ENCODE measurements at places on chromosomes 1 and 21.

DNA sequence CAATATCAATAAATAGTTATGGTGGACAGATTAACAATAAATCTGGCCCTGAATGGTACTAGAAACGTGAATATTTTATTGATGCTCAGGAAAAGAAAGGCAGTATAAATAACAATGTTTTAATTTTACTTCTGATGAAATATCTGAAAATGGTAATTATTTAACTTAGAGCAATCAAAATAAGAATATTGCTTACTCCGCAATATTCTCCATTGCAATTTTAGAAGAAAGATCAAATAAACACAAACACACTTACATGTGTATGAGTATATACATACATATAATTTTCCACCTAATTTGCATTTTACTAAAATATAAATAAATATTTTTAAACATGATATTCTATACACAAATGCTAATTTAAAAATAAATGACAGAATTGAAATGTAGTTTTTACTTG is 1130.5 kb downstream of the NCAM2 start:
- no peak for DNase-seq

- DNase-seq: no peak
Measured at GRCh38 chr1:29234471-29234870, 1.9 kb upstream of the PTPRU start.

DNA sequence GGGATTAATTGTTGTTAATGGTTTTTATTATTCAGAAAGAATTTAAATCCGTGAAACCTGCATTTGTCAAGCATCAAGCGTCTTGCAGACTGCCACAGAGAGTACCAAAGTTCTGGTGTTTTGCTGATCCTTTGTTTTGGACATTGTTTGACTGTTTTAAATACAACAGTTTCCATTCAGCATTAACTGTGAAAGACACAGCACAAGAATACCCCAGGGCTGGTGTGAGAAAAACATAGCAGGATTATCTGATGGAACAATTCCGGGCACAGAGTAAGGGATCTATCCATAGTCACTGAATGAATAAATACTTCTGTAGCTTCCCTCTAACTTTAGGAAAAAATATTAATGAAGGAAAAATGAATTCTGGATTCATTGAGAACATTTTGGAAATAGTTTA is 202.3 kb downstream of the LTN1 start:
- no peak for DNase-seq

DNA sequence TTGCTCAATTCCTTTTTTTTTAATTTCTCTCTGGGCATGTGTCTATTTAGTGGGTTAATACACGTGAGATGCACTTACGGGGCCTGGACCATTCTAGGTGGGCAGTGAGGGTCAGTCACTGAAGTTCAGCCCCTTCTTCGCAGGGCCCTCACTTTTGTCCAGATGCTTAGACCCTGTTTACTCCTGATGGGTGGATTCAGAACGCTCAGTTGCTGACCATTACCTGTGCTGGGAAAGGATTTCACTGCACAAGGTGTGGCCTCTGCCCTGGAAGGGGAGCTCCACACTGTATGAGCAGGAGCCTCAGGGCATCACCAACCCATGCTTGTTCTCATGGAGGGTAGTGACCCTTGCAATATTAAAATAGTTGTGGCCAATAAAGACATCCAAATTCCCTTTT is 4.5 kb downstream of the PRAMEF12 start:
- DNase-seq: no peak

GRCh38 chr1:117120774-117121588 is 568 bp downstream of the TRIM45 start:
- DNase-seq: no peak

GRCh38 chr1:156492591-156493080 is 7.9 kb downstream of the MEF2D start:
- DNase-seq: no peak

GRCh38 chr1:83900524-83900923 is 98.4 kb downstream of the TTLL7 start:
- DNase-seq: no peak

- DNase-seq: no peak
Measured at GRCh38 chr21:10521091-10521598, at the start of gene TPTE. Gene TPTE (plus strand): TSS chr21:10521583. CDS start chr21:10538724, 17,141 bp downstream.

- peak; percentile 31 for DNase-seq
Measured at GRCh38 chr1:9687120-9687873, 35.8 kb downstream of the PIK3CD start.

- no peak for DNase-seq
Measured at GRCh38 chr1:113307771-113308445, 82.4 kb upstream of the MAGI3 start.

DNA sequence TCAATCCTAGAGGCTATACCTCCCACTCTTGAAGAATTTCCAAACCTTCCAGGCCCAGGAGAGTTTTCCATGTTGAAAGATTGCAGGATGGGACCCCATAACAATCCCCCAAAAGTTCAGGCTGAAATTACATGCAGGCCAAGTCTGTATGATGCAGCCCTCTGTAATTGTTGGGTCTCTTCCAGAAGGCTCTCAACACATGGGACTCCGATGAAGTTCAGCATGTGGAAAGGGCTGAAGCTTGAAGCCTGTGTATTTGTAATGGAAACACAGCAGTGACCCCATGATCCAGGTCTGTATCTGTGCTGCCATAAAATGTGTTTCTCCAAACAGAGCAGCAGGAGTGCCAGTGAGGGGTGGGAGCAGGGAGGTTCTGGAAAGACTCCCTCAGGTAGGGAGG is 202.5 kb upstream of the LYPLAL1 start:
- DNase-seq: no peak

- no peak for DNase-seq
Measured at GRCh38 chr1:214897581-214897980, 185.0 kb upstream of the KCNK2 start.

- no peak for DNase-seq
Measured at GRCh38 chr1:20534659-20535417, 17.5 kb upstream of the FAM43B start.

- no peak for DNase-seq
Measured at GRCh38 chr1:52102336-52103013, 39.4 kb upstream of the ZFYVE9 start.

GRCh38 chr1:71193153-71193552 is 112.3 kb upstream of the ZRANB2 start:
- DNase-seq: no peak

GRCh38 chr1:239914751-239915231 is 176.9 kb upstream of the FMN2 start:
- DNase-seq: no peak

DNA sequence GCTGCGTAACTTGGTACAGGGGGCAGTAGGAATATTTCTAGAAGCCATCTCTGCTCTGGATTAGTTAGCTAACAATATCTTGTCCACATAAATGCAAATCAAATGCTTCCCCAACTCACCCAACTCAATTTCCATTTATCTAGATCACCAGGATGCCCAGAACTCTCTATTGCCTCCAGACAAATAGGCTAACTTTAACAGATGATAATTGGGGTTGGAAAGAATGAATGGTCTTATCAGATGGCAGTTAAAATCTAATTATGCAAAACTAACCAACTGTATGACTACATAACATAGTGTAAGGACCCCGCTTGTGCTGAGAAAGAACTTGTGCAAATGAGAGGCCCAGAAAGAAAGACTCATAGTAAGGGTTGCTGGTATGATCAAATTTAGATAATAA is 1024.8 kb downstream of the PLA2G4A start:
- DNase-seq: peak; percentile 96

GRCh38 chr1:153490272-153491051 is 30.0 kb upstream of the S100A7 start:
- no peak for DNase-seq

DNA sequence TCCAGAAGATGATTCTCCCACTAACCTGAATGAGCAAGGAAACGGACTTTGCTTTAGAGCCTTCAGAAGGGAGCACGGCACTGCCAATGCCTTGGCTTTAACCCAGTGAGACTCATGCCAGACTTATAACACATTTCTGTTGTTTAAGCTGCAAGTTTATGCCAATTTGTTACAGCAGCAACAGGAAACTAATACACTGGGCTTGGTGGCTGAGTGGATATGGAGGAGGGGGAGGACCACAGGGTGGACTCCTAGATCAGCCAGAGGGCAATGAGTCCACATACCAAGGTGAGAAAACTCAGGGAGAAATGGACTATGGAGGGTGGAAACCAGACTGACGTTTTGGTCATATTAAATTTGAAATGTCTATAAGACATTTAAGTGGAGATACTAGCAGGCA is 156.2 kb upstream of the KCNJ6 start:
- DNase-seq: no peak

DNA sequence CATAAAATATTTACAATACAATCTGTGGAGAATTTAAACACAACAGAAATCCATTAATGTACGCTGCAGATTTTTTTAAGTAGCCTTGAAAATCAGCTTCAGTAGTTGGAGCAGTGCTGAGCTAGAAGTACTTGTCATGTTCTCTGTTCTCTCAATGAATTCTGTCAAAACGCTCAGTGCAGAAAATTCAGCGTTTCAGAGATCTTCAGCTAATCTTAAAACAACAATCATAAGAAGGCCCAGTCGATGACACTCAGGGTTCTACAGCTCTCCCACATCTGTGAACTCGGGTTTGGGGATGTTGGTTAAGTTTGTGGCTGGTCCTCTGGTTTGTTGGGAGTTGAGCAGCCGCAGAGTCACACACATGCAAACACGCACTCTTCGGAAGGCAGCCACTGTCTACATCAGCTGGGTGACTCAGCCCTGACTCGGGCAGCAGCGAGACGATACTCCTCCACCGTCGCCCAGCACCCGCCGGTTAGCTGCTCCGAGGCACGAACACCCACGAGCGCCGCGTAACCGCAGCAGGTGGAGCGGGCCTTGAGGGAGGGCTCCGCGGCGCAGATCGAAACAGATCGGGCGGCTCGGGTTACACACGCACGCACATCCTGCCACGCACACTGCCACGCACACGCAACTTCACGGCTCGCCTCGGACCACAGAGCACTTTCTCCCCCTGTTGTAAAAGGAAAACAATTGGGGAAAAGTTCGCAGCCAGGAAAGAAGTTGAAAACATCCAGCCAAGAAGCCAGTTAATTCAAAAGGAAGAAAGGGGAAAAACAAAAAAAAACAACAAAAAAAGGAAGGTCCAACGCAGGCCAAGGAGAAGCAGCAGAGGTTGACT is 161.2 kb downstream of the RUNX1 start:
- DNase-seq: peak; percentile 28

- no peak for DNase-seq
Measured at GRCh38 chr1:93079685-93080141, 630 bp downstream of the MTF2 start.

GRCh38 chr1:41918450-41919043 is at the start of gene HIVEP3:
Gene HIVEP3 (minus strand): TSS chr1:41918922.
- DNase-seq: no peak

DNA sequence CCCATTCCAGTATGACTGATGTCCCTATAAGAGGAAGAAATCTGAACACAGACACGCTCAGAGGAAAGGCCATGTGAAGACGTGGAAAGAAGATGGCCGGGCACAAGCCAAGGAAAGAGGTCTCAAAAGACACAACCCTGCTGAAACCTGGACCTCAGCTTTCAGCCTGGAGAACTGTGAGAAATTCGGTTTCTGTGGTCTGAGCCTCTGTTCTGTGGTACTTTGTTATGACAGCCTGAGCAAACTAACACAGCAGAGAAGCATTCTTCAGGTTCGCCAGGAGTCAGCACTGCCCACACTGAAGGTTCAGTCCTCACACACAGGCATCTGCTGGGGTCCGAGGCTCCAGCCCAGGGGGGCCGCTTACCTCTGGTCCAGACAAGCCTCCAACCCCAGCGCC is 37.7 kb downstream of the SEC16B start:
- no peak for DNase-seq

DNA sequence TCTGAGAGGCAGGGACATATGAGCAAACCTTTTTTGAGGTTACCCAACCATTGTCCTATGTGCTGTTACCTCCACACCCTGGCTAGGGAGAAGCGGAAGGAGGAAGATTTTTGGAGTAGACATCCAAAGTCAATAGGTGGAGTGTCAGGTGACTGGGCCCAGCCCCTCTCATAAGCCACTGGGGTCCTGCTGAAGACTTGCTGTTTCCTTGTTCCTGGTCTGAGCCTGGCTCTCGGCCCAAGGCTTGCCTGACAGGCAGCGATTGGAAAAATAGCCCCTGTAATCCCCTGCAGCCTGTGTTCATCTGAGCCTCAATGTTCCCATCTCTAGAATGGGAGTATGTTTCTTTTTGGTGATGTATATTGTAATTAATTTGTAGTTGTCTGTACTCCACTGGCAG is 6.9 kb upstream of the PIGR start:
- DNase-seq: no peak

GRCh38 chr1:85448358-85448757 is 16.6 kb downstream of the DDAH1 start:
- no peak for DNase-seq

- DNase-seq: no peak
Measured at GRCh38 chr1:215517441-215517891, 49.6 kb upstream of the KCTD3 start.

DNA sequence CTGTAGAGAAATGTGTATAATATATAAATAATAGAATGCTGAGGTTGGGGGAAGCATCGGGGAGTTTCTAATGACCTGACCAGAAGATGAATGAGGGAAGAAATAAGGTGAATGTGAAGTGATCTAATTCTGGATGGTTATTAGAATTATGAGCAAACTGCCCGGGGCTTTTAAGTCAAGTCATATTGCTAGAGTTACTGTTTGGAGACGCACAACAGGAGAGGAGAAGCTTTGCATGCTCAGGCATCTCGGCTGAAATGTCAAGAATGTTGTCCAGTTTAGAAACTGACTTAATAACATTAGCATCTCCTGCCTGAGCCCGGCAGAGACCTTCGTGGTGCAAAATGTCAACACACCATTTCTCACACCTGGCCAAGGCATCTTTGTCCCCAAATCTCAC is 119.1 kb downstream of the RRAGC start:
- DNase-seq: no peak

DNA sequence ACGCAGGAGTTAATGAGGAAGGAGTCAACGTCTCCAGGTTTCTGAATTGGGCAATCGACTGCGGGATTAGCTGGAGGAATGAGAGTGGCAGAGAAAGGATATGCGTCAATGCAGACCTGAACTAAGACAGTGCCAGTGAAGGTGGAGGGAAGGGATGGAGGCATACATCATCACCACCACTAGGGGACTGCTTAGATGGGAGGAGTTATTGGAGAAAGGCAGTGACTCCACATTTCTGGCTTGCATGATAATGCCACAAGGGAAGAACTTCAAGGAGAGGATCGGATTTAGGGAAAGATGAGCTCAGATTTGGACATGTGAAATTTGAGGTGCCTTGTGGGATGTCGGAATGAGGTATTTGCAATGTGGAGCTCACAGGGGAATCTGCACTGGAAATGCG is 17.5 kb downstream of the VASH2 start:
- DNase-seq: no peak

- no peak for DNase-seq
Measured at GRCh38 chr1:30138891-30139290, 584.5 kb downstream of the MATN1 start.

GRCh38 chr1:71572038-71572437 is 491.2 kb upstream of the ZRANB2 start:
- no peak for DNase-seq

- DNase-seq: no peak
Measured at GRCh38 chr1:99849413-99849743, 783 bp upstream of the AGL start.

DNA sequence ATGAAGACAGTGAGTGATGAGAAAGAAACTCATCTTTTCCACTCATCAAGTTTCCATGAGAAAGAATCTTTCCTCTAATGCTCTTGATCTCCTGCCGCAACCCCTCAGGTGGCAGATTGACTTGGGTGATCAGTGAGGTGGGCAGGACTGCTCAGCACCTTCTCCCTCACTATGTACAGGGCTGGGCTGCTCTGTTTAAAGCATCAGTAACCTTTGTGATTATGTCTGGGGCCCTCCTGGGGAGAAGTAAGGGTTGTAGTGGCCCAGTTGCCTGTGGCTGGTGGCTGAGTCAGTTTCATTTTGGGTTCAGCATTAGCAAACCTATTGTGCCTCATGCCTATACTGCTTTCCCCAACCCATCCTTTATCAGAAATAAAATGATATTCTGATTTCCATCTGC is 366.0 kb downstream of the TTLL7 start:
- no peak for DNase-seq
